ENCODE measurements at places on chromosomes 4 and X. TPM values are rescaled to one million over a fixed set of nuclear protein-coding genes. Genes with fewer than 3 reads are reported as not detected.

DNA sequence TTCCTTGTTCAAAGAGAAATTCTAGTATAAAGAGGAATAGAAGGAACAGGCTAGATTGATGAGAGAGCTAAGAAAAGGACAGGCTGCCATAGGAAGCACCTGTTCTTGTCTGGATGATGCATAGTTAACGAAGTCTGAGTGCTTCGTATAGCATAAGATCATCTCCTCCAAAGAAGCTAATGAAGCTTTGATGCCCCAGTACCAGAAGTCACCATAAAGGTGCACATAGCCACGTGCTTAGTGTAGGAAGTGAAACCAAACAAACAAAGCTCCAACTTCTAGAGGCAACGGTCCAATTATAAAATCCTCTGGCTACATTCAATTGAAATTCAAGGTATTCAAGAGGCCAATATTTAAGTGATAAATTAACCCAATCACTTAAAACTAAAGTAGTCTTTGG, 31.0 kb downstream of the AFAP1 start:
- no peak for DNase-seq

DNA sequence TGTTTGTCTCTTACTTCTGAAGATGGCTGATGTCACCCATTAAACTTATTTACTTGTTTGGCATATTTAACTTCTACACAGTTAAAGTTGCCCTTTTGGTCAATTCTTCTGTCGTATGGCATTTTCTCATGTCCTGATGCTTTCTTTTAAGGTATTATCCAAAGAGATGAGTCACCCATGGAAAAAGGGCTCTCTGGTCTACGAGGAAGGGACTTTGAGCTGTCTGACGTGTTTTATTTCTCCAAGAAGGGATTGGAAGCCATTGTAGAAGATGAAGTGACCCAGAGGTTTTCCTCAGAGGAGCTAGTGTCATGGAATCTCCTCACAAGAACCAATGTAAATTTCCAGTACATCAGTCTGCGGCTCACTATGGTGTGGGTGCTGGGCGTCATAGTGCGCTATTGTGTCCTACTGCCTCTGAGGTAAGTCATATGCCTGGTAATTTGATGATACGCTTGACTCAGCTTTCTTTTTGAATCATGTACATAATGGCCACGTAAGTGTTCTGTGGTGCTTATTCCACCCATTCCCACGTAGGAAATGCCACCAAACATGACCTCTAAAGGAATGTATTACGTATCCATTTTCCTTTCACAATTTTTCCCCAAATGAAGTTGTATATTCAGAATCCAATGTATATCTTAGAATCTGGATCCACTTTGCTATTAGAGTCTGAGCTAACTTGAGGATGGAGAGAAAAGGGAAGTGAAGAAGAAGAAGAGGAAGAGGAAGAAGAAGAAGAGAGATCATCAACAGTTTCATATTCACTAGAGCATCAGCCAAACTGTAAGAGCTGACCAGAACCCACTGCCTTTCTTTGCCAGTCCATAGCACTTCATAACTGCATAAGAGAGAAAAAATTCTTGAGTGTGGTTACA, 45.7 kb downstream of the GPAT3 start:
- no peak for DNase-seq

DNA sequence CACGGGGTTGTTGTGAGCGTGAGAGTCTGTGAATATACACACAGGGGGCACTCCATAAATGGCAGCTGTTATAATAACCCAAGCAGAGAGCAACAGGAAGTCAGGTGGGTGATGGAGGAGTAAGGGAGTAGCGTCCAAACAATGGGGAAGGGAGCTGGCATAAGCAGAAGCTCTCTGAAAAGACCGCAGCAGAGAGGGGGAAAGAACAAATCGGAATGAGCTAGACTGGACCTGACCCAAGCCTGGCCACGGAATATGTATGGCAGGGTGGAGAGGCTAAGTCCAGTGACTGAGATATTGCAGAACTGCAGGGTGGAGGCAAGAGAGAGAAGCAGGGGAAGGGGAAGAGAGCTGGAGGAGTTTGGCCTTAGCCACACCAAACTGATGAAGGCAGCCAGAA, 6.5 kb upstream of the GJB1 start:
- no peak for DNase-seq

DNA sequence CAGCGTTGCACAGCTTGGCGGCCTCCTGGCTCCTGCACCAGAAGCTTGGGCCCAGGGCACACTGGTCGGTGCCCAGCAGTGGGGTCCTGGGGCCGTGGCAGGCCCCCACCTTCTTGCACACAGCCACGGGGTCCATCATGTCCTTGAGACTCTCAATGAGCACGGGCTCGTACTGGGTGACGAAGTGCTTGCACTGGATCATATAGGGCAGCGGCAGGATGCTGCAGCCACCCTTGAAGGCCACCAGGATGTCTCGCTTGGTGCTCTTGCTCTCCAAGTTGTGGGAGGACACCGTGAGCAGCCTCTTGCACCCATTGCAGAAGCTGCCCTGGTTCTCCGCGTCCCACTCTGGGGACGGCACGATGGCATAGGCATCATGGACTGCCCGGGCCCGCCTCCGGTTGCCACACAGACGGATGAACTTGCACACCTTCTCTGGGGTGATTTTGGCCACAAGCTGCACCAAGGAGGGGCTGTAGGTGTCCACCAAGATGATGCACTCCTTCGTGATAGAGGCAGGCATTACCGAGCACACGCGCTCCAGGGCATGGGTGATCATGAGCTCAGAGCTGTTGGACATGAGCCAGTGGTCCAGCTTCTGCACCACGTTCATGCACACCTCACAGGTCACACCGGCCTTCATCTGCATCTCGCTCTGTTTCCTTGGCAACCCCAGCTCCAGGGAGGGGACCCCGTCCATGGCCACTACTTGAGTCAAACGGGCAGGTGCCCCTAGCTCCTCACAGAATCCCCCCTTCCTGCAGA, 1.2 kb downstream of the PSAPL1 start:
- DNase-seq: no peak

DNA sequence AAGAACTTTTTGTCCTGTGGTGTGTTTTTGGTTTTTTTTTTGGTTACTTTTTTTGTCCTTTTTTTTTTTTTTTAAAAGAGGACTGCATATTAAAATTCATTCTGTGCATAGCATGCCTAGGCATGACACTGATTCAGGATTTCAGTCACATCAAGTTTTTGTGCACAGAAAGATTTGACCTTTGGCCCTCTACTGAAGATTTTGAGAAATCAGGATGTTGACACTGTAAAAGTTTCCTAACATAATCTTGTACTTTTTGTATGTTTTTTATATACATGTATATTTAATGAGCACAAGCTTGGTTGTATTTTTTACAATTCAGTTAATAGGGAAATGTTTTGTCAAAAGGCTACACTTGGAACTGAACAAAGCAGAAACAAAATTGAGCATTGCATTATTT, 100.0 kb upstream of the DDX3X start:
- DNase-seq: peak; percentile 19

GRCh38 chr4:186767794-186768193, 44.1 kb upstream of the FAT1 start:
- DNase-seq: no peak

GRCh38 chr4:40458109-40458508, 123.0 kb downstream of the CHRNA9 start:
- peak; percentile 65 for DNase-seq

- no peak for DNase-seq
These were observed 57.7 kb upstream of the VEGFC start for GRCh38 chr4:176850436-176850835.

- peak; percentile 72 for DNase-seq
These were observed 308.5 kb downstream of the CAMK2D start for GRCh38 chr4:113452868-113453620.

DNA sequence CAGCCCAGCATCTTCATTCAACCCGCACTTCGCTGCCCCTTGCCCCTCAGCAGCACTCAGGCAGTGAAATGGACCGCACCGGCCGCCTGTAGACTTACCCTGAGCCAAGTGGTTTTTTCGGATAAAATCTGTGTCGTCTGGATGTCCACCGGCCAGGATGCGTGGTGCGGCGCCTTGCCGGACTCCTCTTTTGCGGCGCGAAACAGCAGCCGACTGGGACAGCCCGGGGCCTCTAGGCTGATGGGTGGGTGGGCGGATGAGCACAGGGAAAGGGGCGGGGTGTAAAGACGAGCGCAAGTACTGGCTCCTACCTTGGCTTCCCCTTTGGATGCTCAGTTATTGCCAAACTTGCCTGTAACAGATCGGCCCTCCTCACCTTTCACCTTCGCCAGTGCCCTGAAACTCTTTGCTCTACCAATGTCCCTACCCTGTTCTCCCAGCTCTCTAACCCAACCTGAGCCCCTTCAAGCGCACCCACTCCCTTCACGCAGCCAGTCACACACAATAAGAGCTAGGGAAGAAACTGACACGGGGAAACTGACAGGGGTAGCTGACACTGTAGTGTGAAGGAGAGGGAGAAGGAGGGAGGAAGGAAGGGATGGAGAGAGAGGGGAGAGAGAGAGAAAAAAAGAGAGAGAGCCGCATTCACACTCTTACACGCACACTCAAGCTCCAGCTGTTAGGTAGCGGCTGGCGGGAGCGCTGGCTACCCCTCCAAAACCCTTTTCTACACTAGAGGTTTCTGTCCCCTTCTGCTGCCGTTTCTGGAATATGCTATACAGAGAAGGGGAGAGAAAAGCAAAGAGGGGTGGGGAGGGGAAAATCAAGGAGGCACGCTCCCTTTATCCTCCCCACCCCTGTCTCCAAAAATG, 559 bp downstream of the TRPC5 start:
- DNase-seq: no peak

GRCh38 chr4:89161841-89162240, 50.5 kb downstream of the TIGD2 start:
- DNase-seq: peak; percentile 27

- DNase-seq: no peak
These were observed 168.0 kb downstream of the SOWAHB start for GRCh38 chr4:76729980-76730379.

GRCh38 chrX:149298111-149298510, 207.0 kb downstream of the IDS start:
- no peak for DNase-seq

The IBSP gene
- total RNA-seq: not detected

- DNase-seq: peak; percentile 78
These were observed 618.0 kb downstream of the CCSER1 start for GRCh38 chr4:90745176-90745575.

DNA sequence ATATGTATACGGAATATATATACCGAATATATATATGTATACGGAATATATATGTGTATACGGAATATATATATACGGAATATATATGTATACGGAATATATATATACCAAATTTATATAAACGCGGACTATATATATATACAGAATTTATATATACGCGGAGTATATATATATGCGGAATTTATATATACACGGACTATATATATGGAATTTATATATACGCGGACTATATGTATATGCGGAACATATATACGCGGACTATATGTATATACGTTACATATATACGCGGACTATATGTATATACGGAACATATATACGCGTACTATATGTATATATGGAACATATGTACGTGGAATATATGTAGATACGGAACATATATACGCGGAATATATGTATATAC, 78.6 kb downstream of the ARHGAP36 start:
- DNase-seq: no peak

DNA sequence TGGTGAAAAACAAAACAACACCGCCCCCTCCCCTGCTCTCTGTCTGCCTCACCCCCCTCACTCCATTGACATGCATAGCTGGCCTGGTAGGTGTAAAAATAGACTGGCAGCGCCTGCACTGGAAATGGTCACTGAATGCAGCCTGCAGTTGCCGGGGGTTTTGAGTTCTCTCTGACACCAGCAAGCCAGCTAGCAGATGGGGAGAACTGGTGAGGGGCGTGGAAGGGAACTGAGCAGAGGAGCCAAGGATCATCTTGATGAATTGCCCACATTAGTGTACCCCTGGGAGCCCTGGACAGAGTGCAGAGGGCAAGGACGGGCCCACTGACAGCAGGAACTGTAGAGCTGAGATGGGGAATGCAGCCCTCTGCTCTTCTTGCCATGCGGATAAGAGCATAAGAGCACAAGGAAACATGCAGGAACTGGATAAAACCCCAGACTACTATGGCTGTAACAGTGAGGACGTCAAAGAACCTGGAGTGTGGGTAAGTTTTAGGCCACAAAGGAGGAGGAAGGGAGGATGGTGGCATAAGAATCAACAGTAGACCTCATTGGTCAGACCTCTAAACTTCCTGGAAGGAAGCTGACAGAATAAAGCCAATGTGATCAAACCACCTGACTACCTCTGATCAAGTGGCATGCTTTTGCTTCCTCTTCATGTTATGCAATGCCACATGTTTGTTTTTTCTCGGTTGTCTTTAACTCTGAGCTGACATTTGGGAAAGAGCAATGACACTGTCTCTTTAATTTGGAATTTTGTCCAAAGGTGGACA, 96.3 kb downstream of the ANK2 start:
- no peak for DNase-seq

DNA sequence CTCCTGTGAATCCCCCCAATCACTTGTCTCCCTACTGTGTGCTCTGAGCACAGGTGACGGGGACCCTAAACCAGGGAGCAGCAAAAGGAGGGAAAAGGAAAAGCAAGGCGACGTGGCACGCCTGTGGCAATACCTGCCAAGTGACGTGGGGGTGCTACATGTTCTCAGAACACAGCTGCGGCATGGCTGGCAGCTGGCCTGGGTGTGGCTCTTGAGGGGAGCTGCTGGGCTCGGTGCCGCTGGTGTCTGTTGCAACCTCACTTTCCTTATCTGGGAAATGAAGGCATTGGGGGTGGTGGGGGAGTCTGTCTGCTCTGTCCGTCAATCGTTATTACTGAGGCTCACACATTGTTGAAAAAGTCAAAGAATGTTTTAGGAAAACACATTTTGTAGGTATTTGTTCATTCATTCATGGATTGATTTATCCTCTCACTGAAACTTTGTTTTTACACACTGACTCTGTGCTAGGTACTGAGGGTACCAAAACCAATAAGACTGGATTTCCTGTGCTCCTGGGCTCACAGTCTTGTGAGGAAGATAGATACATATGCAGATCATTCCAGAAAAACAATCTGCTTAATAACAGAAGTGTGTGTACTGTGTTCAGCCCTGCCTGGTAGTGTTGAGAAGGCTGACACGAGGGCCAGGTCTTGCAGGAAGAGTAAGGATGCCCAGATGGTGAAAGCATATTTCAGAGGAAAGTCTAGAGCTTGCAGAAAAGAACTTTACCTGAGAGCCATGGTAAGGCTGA, 217.6 kb downstream of the PTTG2 start:
- DNase-seq: no peak

Data from bronchial epithelial cell (primary cell).